ENCODE measurements at places on chromosomes 4 and X.

- peak; percentile 86 for DNase-seq
Observed at GRCh38 chr4:106369456-106370060, 980 bp upstream of the GIMD1 start.

DNA sequence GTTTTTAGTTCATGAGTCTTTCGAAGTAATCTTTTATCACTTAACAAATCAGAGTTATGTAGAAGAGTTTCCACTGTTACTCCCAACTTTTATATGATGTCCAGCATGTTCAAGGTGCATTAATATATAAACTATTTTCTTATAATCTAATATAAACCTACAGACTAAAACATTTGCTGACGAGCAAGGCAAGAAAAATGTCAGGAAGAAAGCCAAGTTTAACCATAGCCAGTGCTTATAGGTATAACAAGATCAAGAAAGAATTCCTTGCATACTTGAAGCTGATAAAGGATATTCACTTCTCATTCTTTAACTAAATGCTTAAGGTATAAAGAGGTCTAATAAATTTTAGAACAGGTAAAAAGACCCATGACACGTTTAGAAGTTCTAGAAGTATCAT lies 167.7 kb downstream of the NPNT start:
- peak; percentile 12 for DNase-seq

GRCh38 chrX:27966955-27967354 lies 14.3 kb downstream of the DCAF8L1 start:
- DNase-seq = peak; percentile 12

DNA sequence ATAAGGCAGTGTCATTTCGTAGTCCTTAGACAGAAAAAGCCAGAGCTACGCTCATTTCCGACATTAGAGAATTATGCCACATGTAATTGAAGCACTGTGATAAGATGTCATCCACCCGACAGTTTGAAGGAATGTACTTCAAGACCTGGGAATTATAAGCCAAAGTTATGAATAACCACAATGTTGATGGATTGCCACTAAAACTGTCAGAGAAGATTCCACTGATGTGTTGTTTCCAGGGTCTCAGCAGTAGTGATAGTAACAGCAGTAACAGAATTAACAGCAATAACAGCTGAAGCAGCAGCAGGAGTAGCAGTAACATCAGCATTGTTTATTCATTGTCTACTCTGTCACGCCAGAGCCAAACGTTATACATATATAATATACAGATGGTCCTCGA lies 24.7 kb downstream of the RAB33A start:
- DNase-seq = peak; percentile 40

- no peak for DNase-seq
Observed at GRCh38 chr4:141155586-141155985, 22.3 kb upstream of the RNF150 start.

- DNase-seq = no peak
Observed at GRCh38 chrX:103630171-103630511, 1.4 kb downstream of the TCEAL1 start.

DNA sequence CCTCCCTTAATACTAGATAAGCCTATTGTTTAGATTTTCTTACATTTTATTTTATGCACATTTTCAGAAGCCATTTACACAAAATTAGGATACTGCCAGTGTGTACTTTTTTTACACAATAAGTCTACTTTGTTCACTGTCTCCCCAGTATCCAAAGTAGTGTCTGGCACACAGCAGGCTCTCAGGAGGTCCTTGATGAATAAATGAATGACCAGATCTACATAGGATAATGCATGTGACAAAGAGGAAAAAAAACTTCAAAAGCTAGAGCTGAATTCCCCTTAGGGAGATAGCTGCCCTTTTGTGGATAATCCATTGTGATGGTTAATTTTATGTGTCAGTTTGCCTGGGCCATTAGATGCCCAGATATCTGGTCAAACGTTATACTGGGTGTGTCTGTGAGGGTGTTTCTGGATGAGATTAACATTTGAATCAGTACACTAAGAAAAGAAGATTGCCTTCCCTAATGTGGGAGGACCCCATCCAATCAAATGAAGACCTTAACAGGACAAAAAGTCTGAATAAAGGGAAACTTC lies 61.6 kb downstream of the QDPR start:
- DNase-seq = no peak

GRCh38 chrX:9110808-9111207 lies 76.9 kb upstream of the FAM9B start:
- DNase-seq = no peak

GRCh38 chr4:46793036-46793435 lies 116.0 kb downstream of the COX7B2 start:
- DNase-seq = no peak

DNA sequence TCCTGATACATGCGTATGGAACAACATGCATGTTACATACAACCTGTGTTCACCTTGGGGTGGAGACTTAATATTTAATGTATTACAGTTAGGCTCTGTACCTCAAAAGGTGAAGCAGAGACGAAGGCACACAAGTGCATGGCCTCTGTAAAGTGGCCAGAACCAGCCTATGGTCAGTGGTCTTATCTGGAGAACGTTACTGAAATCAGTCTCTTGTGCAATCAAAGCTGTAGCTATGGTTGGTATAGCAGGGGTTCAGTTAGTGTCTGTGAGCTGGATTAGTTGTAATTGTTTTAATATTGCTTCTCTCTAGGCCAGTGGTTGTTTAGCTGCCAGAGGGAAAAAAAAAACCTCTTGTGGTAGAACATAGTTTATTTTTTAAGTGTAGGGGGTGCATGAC lies 2.2 kb upstream of the TMEM33 start:
- DNase-seq = no peak

DNA sequence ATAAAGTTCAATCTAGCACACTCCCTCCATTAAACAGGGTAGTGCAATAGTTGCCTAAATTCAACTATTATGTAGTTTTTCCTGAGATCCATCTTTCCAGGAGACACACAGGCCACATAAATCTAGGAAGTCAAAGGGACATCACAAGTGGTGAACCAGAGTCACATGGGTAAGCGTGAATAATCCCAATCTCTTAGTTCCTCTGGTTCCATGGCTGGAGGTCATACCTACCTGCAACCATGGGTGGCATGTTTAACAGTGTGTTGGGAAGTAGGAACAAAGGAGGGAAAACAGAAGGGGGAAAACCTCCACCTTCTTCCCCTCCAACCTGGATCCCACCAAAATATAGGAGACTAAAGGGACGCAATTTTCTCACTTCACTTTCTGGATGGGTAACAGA lies 2651.6 kb downstream of the ARAP2 start:
- DNase-seq = no peak

GRCh38 chrX:39894683-39895082 lies 203.1 kb downstream of the BCOR start:
- DNase-seq = no peak

Data from fibroblast of skin of scalp (primary cell).